ENCODE measurements at places on chromosomes 7 and 10. TPM values are rescaled to one million over a fixed set of nuclear protein-coding genes. Genes with fewer than 3 reads are reported as not detected.

The AVL9 gene
- 23.6 TPM for total RNA-seq

The CALCR gene
- not detected for total RNA-seq

The TRIM73 gene
- 0.31 TPM for total RNA-seq

The MAT1A gene
- total RNA-seq: 0.15 TPM

The CRTAC1 gene
- total RNA-seq: 0.22 TPM

The ST7 gene
- 15.3 TPM for total RNA-seq

The TM9SF3 gene
- 73.3 TPM for total RNA-seq

The PLXNA4 gene
- 1.1 TPM for total RNA-seq

The EVX1 gene
- not detected for total RNA-seq

The MMD2 gene
- not detected for total RNA-seq

The EXOC4 gene
- total RNA-seq: 62.4 TPM

The FEZF1 gene
- total RNA-seq: not detected

The PDE6C gene
- not detected for total RNA-seq

The MINDY4 gene
- total RNA-seq: 2.5 TPM

DNA sequence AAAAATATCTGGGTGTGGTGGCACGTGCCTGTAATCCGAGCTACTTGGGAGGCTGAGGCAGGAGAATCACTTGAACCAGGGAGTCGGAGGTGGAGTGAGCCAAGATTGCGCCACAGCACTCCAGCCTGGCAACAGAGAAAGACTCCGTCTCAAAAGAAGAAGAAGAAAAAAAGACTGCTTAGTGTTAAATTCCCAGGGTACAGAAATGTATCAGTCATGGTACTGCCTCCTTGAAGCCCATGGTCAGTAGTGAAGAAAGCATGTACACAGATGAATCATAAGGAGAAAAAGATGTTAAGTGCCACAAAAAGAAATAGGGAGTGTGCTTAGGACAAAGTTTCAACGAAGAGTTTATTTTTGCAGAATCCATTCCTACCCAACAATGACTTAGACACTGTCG lies 62.5 kb upstream of the KMT2E start:
- H3K27ac ChIP-seq: peak overlapping the region; percentile 23
- no peaks in the 10 kb centered on the region for H3K27me3 ChIP-seq
- no peak for DNase-seq
- no peak overlapping the region for H3K4me3 ChIP-seq
- peaks cover 2% of the 10 kb centered on the region for H3K4me1 ChIP-seq

GRCh38 chr10:71710519-71710918 lies 9.1 kb downstream of the C10orf105 start:
- peaks cover 50% of the 10 kb centered on the region for H3K4me1 ChIP-seq
- no peaks in the 10 kb centered on the region for H3K36me3 ChIP-seq
- H3K27me3 ChIP-seq: no peaks in the 10 kb centered on the region

- H3K27ac ChIP-seq: no peak overlapping the region
- DNase-seq: no peak
- no peaks in the 10 kb centered on the region for H3K4me1 ChIP-seq
Measured at GRCh38 chr7:23260371-23260770, 13.8 kb downstream of the GPNMB start.

GRCh38 chr7:134435161-134435920 lies 23.6 kb downstream of the AKR1B1 start:
- no peak overlapping the region for H3K4me3 ChIP-seq
- no peak overlapping the region for H3K27ac ChIP-seq
- DNase-seq: no peak
- H3K27me3 ChIP-seq: no peaks in the 10 kb centered on the region
- H3K4me1 ChIP-seq: no peaks in the 10 kb centered on the region
- H3K36me3 ChIP-seq: no peaks in the 10 kb centered on the region

GRCh38 chr10:5532618-5533097 lies 7.9 kb downstream of the CALML3 start:
- H3K27ac ChIP-seq: peak overlapping the region; percentile 93
- peaks cover 23% of the 10 kb centered on the region for H3K4me1 ChIP-seq
- DNase-seq: no peak
- H3K36me3 ChIP-seq: no peaks in the 10 kb centered on the region
- H3K4me3 ChIP-seq: no peak overlapping the region

DNA sequence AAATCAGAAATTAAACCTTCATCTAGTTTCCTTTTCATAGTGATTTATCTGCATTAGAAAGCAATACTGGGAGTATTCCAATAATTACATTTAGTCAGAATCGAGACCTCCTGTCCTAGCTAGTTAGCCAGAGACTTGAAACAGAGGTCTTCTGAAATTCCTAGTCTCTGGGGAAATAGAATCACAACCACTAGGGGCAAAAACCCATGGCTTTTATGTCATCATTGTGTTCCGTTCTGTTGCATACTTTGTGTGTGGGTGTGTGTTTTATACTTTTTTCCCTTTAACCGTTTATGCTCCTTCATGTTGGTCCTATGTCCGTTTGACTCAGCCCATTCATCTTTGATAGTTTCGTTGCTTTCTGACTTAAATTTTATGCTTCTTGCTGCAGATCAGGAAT lies 79.8 kb downstream of the RALA start:
- H3K27me3 ChIP-seq: no peaks in the 10 kb centered on the region
- no peak overlapping the region for H3K4me3 ChIP-seq
- H3K27ac ChIP-seq: no peak overlapping the region

DNA sequence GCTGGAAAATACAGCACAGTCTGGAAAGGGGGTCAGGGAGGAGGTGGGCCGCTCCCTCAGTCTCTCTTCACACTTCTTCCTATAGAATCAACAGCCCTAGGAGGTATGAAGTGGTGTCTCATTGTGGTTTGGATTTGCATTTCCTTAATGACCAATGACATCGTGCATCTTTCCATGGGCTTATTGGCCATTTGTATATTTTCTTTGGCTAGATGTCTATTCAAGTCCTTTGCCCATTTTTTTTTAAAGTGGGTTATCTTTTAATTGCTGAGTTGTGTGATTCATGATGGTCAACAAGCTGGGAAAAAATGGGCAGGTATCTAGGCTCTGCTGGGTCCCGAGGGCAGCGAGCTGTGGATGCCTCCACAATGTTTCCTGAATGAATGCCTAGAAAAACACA lies 29.1 kb downstream of the TMEM130 start:
- no peak overlapping the region for H3K4me3 ChIP-seq
- no peaks in the 10 kb centered on the region for H3K27me3 ChIP-seq
- no peaks in the 10 kb centered on the region for H3K4me1 ChIP-seq

DNA sequence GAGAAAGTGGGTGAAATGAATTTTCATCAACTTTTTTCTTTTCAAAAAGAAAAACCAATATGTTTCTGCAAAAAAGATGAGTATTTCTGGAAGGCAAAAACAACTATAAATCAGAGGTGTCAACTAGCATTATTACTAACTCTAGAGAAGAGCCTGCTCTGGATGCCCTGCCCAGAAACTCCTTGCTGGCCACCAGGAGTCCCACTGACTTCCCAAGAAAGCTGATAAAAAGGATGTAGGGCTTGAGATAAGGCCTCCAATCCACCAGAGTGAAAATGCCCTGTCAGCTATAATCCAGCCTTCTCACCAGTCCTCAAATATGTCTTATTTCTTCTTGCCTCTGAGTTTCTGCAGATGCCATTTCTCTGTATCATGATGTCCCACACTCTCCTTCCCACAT lies 16.7 kb upstream of the FZD1 start:
- peaks cover 3% of the 10 kb centered on the region for H3K4me1 ChIP-seq
- no peak overlapping the region for H3K4me3 ChIP-seq
- no peaks in the 10 kb centered on the region for H3K27me3 ChIP-seq
- H3K36me3 ChIP-seq: no peaks in the 10 kb centered on the region
- DNase-seq: no peak

DNA sequence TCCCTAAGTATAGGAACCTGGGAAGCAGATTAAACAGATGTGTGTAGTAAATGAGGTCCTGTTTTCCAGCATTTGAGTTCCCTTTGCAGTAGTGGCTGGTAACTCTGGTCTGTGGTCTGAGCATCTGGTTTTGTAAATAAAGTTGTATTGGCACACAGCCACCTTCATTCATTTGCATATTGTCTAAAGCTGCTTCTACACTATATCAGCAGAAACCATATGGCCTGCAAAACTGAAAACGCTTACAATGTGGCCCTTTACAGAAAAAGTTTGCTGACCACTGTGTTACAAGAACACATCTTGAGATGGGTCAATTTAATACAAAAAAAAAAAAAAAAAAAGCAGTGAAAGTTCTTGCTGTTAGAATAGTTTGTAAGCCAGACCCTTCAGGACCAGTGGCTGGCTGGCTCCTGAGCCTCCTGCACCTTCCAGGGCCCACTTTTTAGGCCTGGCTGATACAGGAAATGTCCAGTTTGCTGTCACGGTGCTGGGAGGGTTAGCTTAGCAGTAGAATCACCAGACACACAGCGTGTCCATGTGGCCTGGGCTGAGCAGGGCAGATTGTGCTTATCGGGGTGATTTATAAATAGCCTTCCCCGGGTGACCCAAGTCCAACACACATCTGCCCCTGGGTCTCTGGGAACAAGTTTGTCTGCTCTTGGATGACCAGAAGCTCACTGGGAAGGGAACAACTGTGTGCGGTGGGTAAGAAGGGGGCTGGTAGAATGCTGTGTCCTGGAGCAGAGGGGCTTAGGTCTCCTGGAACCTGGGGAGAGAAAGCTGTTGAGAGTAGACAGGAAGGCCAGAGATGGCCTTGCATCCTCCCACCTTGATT lies 1.4 kb downstream of the C10orf71 start:
- H3K4me1 ChIP-seq: peaks cover 24% of the 10 kb centered on the region
- no peak overlapping the region for H3K27ac ChIP-seq
- no peaks in the 10 kb centered on the region for H3K27me3 ChIP-seq
- no peak overlapping the region for H3K4me3 ChIP-seq
- no peak for DNase-seq

DNA sequence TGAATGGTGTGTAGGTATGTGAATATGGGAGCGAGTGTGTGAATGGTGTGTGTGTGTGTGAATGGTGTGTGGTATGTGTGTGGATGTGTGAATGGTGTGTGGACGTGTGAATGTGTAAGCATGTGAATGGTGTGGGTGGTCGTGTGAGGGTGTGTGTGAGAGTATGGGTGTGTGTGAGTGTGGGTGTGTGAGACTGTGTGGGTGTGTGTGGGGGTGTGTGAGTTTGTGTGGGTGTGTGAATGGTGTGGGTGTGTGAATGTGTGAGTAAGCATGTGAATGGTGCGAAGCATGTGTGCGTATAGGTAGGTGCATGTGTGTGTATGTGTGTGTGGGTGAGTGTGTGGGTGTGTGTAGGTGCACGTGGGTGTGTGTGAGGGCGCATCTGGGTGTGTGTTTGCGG lies 160.7 kb upstream of the COBL start:
- no peak overlapping the region for H3K27ac ChIP-seq
- no peak for DNase-seq
- H3K36me3 ChIP-seq: no peaks in the 10 kb centered on the region
- no peaks in the 10 kb centered on the region for H3K4me1 ChIP-seq
- no peaks in the 10 kb centered on the region for H3K27me3 ChIP-seq

DNA sequence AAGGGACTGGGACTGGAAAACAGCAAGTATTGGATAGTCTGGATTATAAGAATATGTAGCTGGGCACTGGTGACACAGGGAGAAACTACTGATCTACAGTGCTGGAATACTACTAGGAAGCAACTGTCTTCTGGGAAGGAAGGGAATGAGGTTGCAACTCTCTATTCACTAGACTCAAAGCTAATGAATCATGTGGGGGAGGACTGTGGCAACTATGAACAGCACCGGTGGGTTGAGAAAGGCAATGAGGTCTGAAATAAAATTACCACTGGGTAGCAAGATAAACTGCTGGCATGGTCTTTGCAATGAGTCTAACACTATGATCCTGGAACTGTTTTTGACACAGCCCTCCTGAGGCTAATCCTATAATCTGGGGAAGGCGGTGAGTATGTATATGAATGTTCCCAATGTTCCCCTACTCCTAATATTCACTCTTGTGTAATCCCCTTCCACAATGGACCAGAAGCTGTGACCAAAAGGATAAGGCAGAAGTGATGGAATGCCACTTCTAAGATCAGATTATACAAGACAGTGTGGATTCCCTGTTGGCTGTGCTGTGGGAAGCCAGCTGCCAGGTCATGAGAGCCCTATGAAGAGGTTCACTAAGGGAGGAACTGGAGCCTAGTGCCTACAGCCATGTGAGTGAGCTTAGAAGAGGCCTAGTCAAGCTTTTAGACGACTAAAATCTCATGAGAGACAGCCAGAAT lies 101.3 kb upstream of the DNAJB12 start:
- no peaks in the 10 kb centered on the region for H3K4me1 ChIP-seq
- H3K36me3 ChIP-seq: peaks cover 7% of the 10 kb centered on the region
- no peak overlapping the region for H3K27ac ChIP-seq
- no peaks in the 10 kb centered on the region for H3K27me3 ChIP-seq
- no peak for DNase-seq

DNA sequence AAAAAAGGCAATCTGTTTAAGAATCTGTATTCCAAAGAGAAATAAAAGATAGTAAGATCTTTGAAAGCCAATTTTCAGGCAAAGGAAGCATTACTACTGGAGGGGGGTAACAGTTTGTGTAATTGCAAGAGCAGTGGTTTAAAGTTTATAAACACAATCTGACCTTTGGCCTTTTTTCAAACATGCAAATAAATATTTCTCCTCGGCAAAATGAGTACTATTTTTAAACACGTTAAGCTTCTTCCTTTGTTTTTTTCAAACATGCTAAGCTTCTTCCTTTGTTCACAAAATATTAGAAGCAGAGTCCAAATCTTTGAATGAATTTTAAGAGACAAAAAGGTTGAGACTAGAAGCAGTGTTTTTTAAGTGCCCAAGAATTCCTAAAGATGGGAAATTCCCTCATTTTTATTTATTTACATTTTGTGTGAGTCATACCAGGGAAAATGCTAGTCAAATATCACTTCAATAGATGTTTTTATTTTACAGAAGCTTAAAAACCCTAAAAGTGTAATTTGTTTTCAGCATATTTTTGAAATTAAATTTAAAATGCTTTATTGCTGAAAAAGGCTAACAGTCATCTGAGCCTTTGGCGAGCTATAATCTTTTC lies 229.3 kb downstream of the GPR37 start:
- no peaks in the 10 kb centered on the region for H3K27me3 ChIP-seq
- DNase-seq: no peak
- H3K4me1 ChIP-seq: no peaks in the 10 kb centered on the region
- no peak overlapping the region for H3K4me3 ChIP-seq

GRCh38 chr7:130114374-130114773 lies 44.0 kb downstream of the KLHDC10 start:
- H3K36me3 ChIP-seq: no peaks in the 10 kb centered on the region
- H3K4me3 ChIP-seq: no peak overlapping the region
- no peak overlapping the region for H3K27ac ChIP-seq
- no peaks in the 10 kb centered on the region for H3K4me1 ChIP-seq
- DNase-seq: no peak

DNA sequence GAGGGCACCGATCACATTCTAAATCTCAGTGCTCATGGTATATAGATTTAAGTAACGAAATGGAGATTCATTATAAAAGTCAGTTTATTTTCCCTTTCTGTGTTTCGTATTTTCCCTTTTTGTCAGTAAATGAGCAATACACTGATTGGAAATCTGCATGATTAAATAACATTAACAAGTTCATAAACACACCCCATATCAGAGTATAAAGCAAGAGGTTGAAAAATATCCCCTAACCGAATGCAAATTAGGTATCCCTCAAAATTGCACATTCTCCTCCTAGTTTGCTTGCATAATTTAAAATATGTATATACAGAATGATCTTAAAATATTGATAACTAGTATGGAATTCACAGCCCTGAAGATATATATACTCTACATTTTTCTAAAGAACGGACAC lies 64.6 kb downstream of the SLC37A3 start:
- no peak overlapping the region for H3K27ac ChIP-seq
- DNase-seq: no peak
- H3K4me3 ChIP-seq: no peak overlapping the region
- H3K27me3 ChIP-seq: no peaks in the 10 kb centered on the region
- H3K36me3 ChIP-seq: no peaks in the 10 kb centered on the region

GRCh38 chr10:34996843-34997242 lies 93.3 kb downstream of the CUL2 start:
- DNase-seq: no peak
- H3K27me3 ChIP-seq: no peaks in the 10 kb centered on the region
- H3K4me1 ChIP-seq: peaks cover 2% of the 10 kb centered on the region
- no peak overlapping the region for H3K27ac ChIP-seq
- no peak overlapping the region for H3K4me3 ChIP-seq
- H3K36me3 ChIP-seq: peaks cover 4% of the 10 kb centered on the region

Measured in esophagus squamous epithelium (tissue), 5 donors.